Cardiac muscle cell (in vitro differentiated cells and primary cell): ENCODE measurements at places on chromosomes 3 and 15. TPM values are rescaled to one million over a fixed set of nuclear protein-coding genes. Genes with fewer than 3 reads are reported as not detected.

- DNase-seq = no peak
Measured at GRCh38 chr15:68175526-68175925, 29.6 kb downstream of the CALML4 start.

DNA sequence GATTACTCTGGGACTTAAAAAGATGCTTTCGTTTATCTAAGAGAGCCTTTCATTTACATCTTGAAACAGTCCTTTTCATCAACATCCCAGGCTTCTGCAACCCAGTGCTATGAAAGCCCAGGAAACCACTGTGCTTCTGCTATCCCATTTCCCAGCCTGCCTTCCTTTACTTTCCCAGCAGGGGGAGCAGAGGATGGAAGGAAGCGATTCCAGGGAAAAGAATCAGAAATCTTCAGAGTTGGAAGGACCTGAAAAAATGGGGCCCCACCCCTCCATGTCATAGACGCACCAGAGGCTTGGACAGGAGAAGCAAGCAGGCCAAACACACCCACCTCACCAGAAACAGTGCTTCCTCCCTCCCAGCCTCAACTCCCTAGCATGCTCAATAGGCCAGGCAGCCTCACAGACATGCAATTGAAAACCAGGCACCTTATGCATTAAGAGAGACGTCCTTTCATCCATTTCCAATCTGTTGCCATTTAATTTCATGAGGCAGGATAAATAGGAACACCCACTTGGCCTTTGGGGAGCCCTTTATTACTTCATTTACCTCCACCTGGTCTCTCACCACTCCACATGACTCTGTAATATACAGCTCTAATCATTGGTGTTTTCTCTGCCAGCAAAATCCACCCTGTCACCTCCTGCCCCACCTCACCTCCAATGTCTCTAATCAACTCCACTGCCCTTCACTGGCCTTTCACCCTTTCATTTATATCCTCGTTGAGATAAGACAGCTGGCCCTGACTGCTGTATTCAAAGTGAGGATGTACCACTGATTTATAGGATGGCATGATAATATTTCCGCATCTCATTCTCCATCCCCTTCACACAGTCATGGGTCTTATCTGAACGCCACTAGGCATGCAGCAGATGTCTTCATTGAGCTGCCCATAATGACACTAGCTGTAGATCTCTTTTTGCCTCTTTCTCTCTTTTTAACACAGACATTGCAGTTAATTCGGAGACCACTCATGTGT lies 583.9 kb downstream of the NTRK3 start:
- DNase-seq = peak; percentile 35

- no peak for DNase-seq
Measured at GRCh38 chr3:26522919-26523318, 99.7 kb upstream of the LRRC3B start.

Gene GOLIM4
- 61.9 and 73.3 TPM in 2 replicates for polyA plus RNA-seq
